ENCODE measurements at places on chromosomes 2 and 18. TPM values are rescaled to one million over a fixed set of nuclear protein-coding genes. Genes with fewer than 3 reads are reported as not detected.

GRCh38 chr2:209380293-209380692 lies 43.6 kb upstream of the MAP2 start:
- no peak for DNase-seq

DNA sequence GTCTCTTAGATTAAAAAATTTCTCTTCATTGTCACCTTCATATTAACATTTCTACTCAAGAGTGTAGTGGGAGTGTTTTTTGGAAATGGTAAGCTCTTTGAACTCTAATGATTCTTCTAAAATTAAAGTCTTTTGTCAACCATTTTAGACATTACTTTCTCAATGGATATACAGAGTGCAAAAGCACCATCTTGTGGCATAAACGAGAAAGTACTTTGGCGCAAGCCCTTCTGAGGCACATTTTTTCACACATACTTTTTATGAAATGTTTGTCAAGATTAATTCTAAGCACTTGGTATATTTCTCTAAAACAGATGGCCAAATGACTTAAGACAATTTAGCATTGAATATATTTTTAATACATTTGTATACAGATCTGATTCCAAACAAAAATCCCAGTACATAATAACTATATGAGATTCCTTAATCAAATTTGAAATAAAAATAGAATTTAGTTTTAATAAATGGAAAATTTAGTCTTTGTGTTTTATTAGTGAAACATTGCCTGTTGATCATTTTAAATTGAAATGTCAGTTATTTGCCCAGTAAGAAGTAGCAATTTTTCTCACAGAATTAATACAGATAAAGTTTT lies 63.3 kb upstream of the GALNT5 start:
- no peak for DNase-seq

- DNase-seq, result no peak
Measured at GRCh38 chr2:130346041-130346740, 3.5 kb downstream of the IMP4 start.

GRCh38 chr18:75065251-75066000 lies 143.5 kb downstream of the PTGR3 start:
- DNase-seq, result no peak

DNA sequence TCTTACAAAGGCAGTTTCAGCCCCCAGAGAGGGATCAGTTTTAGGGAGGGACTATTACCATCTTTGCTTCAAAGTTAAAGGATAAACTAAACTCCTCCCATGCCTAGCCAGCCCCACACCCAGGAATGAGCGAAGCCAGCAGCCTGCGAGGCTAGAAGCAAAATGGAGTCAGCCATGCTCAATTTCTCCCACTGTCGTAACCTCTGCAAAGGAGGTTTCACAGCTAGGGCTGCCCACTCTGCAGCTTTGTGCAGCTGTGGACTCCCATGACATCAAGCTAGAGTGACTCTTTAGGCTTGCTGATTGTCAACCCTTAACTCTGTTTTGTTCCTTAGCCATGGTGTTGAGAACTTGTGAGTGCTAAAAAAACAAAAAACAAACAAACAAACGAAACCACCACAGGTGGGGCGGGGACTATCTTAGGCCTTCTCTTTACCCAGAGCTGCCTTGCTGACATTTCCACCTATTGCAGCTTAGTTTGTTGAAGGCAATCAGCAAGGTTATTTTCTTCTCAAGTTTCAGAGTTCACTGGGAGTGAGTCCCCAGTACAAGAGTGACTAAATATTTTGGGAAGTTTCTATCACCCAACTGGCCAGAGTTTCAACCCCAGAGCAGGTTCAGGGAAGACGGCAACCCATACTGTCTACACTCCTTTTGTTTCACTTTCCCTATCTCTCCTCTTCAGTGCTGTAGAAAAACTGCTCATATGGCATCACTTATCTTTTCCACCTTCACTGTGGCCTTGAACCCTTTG lies 592.1 kb downstream of the XIRP2 start:
- DNase-seq, result no peak

DNA sequence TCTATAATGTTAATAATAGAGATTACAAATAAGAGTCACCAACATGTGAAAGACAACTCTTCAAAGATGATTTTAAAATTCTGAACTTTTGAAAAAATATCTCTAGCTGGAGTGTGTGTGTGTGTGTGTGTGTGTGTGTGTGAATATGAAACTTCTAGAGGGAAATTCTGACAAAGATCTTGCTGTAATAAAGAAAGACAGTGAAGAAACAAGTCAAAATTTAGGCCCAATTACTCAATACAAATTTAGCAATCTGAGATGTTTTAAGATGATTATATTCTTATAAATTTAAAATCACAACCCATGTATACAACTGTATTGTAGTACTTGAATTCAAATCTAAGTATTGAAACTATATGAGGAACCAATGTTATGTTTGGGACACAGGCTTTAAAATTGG lies 57.2 kb upstream of the UGP2 start:
- no peak for DNase-seq

GRCh38 chr2:126315828-126316227 lies 340.1 kb upstream of the GYPC start:
- DNase-seq, result no peak

DNA sequence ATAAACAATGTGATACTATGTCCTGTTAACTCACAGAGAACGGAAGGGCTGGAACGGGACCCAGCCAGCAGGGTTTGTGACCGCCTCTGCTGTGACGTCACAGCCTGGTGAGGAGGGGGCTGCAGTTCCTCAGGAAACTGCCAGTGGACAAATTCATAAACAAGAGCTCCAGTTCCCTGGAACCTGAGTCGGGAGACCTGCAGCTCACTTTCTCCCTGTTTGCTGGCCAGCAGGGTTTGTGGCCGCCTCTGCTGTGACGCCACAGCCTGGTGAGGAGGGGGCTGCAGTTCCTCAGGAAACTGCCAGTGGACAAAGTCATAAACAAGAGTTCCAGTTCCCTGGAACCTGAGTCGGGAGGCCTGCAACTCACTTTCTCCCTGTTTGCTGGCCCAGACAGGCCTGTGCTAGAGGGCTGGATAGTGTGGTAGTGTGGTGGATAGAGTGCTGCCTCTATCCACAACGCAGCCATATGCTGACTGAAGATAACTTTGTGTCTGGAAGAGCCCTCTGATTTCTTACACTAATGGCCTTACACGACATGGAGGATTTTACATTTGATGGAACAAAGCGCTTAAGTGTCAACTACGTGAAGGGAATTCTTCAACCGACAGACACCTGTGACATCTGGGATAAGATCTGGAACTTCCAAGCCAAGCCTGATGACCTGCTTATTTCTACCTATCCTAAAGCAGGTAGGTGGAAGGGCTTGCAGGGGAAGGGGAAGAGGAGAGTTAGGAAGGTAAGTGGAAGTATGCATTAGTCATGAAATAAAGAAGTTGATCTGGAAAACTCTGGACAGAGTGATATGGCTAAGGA lies at the start of gene SULT1C4:
TSS of gene SULT1C4 (plus strand) at position 140 of the 816 bp plus-strand sequence. CDS start at position 524, 384 bp downstream.
- DNase-seq, result peak; percentile 85

DNA sequence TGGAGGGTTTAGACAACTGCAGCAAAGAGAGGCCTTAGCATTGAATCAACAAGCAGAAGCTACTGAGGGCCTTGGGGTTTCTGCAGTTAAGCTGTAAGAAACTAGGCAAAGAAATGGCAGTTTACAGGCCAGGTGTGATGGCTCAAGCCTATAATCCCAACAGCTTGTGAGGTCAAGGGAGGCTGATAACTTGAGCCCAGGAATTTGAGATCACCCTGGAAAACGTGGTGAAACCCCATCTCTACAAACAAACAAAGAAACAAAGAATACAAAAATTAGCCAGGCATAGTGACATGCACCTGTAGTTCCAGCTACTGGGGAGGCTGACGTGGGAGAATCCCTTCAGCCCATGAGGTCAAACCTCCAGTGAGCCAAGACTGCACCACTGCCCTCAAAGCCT lies 421.6 kb upstream of the CHST9 start:
- DNase-seq, result no peak

- DNase-seq, result no peak
Measured at GRCh38 chr18:31162419-31162793, 250 bp downstream of the DSC1 start.

- DNase-seq, result no peak
Measured at GRCh38 chr2:12175323-12175722, 428.9 kb downstream of the LPIN1 start.

DNA sequence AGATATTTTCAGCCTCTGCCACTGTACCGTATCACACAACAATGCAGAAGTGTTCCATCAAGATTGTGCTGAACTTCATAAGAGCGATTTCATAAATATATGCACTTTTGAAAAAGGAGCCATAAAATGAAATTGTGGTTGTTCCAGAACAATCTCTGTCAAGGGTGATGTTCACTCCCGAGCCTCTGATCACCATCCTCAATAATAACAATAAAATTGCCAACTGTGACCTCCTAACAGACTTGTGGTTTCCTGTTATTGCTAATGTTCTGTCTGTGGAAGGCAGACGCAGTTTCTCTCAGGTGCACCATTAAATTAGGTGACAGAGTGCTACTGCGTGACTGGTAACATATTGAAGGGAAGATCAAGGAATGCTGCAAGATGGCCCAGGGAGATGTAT lies 383.7 kb downstream of the SOCS6 start:
- no peak for DNase-seq

GRCh38 chr18:40013001-40013609 lies 1941.9 kb upstream of the PIK3C3 start:
- no peak for DNase-seq

- DNase-seq, result no peak
Measured at GRCh38 chr18:43751203-43751602, 473.9 kb upstream of the SYT4 start.

- DNase-seq, result no peak
Measured at GRCh38 chr2:240503375-240503774, 54.4 kb downstream of the ANKMY1 start.

GRCh38 chr2:35973737-35974132 lies 381.8 kb upstream of the CRIM1 start:
- peak; percentile 5 for DNase-seq

DNA sequence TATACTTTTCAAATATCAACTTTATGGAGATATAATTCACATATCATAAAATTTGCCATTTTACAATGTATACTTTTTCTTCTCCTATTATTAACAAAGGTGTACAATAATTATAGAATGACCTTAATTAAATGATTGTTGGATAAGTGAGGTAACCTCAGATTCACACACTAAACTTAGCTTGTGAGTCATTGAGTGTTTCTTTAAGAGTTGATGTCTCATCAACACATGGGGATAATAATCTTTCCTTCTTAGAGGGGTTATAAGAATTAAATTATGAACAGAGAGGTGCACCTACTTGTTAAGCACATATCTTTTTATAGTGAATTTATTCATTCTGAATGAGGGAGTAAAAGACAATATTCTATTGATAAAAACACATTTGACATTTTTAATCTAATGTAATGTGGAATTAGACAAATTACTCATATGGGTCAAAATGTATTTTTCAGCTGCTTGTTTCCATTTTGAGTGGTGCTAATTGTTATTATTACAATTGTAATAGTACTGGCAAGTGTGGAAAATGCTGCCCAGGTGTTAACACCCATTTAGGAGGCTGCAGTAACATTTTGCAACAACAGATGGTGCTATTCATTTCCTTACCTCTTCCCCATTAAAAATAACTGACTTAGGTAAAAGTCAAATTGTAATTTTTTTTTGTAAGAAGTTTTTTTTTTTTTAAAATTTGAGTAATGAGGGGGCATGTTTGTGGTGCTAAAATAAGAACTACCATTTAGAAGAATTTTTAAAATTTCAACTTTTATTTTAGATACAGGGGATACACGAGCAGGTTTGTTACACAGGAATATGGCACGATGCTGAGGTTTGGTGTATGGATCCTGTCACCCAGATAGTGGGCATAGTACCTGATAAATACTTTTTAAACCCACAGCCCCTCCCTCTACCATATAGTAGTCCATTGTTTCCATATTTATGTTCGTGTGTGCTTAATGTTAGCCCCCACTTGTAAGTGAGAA lies 32.1 kb upstream of the DYNAP start:
- DNase-seq, result no peak

GRCh38 chr2:220569112-220569897 lies 941.9 kb downstream of the SLC4A3 start:
- DNase-seq, result no peak

GRCh38 chr2:212408524-212408923 lies 130.1 kb downstream of the ERBB4 start:
- no peak for DNase-seq

DNA sequence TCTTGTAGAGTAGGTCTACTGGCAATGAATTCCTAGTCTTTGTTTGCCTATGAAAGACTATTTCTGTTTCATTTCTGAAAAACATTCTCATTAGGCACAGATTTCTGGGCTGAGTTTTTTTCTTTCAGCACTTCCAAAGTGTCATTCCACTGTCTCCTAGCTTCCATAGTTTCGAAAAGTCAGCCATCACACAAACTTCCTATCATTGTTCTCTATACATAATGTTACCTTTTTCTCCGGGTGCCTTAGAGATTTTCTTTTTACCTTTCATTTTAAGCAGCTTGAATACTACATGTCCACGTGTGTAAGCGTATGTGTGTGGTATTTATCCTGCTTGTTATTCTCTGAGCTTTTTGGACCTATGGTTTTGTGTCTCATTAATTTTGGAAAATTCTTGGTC lies 55.7 kb downstream of the OLA1 start:
- DNase-seq, result no peak

- no peak for DNase-seq
Measured at GRCh38 chr2:85308896-85309555, 18.8 kb downstream of the TGOLN2 start.

GRCh38 chr2:161123531-161124030 lies 36.6 kb upstream of the TANK start:
- no peak for DNase-seq

The IL1B gene
- 7.5 TPM for polyA plus RNA-seq

The LPIN2 gene
- polyA plus RNA-seq, result 17.6 TPM

The SLC9A2 gene
- 0.27 TPM for polyA plus RNA-seq

The OTX1 gene
- polyA plus RNA-seq, result not detected

The WIPF1 gene
- 45.0 TPM for polyA plus RNA-seq

The ITGA4 gene
- polyA plus RNA-seq, result 5.2 TPM

The ALPG gene
- not detected for polyA plus RNA-seq

The SULT1C3 gene
- polyA plus RNA-seq, result not detected

The IL36RN gene
- not detected for polyA plus RNA-seq
